ENCODE measurements at places on chromosomes 2 and 18.

GRCh38 chr2:43839776-43840564 is 1.2 kb downstream of the ABCG8 start:
- DNase-seq: no peak

GRCh38 chr18:8008033-8008432 is 440.9 kb downstream of the PTPRM start:
- no peak for DNase-seq

GRCh38 chr2:23791030-23791429 is 135.9 kb downstream of the ATAD2B start:
- no peak for DNase-seq

DNA sequence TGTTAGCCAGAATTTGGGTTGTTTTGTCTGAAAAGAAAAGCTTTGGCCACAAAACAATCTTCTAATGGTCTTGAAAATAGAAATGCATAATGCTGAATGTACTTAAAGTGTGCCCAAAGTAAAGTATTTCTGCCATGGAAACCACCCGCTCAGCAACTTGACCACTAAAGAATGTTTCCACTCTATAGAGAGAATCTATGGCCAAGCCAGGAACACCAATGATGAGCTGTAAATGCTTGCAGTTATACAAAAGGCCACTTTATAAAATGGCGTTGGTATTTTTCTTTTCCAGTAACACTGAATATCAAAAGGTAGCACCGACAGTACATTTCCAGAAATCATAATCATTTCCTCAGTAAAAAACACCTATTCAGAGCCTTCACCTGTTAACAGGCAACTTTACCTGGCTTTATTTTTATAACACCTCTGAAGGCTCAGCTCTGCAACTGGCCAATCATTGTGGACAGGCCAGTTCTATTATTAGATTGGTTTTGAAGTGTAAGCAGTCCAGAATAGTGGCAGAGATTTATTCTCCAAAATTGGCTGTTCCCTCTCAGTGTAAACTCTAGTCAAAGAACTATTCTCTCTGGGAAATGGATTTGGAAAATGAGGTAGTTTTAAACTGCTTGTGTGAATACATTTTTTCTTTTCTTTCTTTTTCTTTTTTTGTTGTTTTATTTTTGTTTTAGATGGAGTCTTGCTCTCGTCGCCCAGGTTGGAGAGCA is 36.1 kb downstream of the SLC40A1 start:
- no peak for DNase-seq

- DNase-seq: no peak
Observed at GRCh38 chr2:226273440-226273839, 526.2 kb downstream of the IRS1 start.

GRCh38 chr2:134685967-134686366 is 32.8 kb downstream of the TMEM163 start:
- DNase-seq: no peak

DNA sequence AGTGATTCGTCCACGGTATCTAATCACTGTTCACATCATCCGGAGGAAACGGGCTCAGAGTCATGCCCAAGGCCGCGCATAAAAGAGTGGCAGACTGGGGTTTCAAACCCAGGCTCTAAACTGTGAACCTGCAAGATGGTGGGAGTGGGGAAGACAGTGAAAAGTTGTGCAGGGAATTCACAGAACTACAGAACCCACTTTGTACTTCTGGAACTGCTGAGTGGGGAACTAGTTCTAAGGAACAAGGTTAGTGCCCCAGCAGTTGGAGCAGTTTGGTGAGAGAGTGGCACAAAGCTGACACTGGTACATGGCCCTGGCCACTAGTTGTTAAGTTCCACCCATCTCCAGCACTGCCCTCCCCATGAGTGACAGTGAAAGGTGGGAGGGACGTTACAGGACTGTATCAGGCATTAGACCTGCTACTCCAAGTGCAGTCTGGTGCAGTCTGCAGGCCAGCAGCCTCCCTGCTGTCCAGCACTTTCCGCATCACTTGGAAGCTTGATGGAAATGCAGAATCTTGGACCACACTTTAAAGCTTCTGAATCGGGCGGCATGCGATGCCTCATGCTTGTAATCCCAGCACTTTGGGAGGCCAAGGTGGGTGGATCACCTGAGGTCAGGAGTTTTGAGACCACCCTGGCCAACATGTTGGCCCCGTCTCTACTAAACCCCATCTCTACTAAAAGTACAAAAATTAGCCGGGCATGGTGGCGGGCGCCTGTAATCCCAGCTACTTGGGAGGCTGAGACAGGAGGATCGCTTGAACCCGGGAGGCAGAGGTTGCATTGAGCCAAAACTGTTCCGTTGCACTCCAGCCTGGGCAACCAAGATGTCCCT is 47.3 kb downstream of the C2orf42 start:
- DNase-seq: no peak

Data from activated CD4-positive, alpha-beta T cell treated with anti-CD3 and anti-CD28 coated beads, Interleukin-2, amount 50 U/mL, for 24 hours (primary cell).